Suppressor macrophage (primary cell): ENCODE measurements at places on chromosomes 5 and 9.

DNA sequence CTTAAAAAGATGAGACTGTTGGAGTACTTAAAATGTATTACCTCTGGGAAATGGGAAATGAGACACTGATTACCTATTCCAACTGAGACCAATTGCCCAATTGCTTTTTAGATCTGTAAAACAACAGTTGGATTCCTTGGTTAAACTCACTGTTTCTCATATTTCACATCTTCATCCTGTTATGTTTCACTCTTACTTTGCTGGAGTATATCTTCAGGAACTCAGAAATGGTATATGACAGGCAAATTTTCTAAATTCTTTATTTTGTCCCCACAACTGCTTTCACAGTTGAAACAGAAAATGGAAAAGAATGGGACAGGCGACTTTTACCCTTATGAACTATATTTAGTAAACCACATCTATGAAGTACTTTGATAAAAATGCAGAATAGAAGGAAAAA is 8.7 kb upstream of the CETN3 start:
- no peak for DNase-seq

DNA sequence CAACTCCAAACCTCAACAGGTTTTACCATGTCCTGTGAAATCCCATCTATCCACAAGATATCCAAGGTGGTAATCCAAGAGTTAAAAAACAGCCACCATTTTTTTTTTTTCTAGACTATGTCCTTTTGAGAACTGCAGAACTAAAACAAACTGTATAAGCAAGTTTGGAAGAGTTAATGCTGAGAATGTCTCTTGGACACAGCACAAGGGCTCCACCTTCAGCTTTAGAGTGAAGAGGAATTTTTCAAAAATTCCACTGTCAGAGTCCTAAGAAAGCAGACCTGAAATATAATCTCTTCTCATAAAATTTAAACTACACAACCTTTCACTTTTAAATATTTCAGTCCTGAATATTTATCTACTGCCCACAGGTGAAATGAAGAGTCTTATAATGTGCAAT is 167.8 kb upstream of the CCNG1 start:
- DNase-seq = no peak

DNA sequence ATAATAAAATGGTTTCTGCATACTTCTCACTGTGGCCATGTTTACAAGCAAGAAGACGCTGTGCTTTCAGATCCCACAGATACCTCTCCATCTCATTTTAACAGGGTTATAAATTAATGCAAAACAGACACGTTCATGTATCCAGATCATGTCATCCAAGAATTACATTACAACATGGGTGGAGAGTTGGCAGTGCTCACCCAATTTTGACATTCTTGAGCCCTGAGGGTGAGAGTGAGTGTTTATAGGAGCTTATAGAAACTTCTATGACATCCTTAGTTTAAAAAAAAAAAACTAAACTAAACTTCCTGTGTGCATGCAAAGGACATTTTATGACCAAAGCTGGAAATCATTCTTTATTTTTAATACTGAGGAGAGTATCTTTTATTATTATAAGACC is 9.1 kb downstream of the PRKACG start:
- no peak for DNase-seq

- DNase-seq = no peak
Measured at GRCh38 chr9:87857141-87857947, 25.3 kb upstream of the SPATA31E1 start.

GRCh38 chr9:97324954-97325353 is 17.5 kb downstream of the CCDC180 start:
- no peak for DNase-seq

DNA sequence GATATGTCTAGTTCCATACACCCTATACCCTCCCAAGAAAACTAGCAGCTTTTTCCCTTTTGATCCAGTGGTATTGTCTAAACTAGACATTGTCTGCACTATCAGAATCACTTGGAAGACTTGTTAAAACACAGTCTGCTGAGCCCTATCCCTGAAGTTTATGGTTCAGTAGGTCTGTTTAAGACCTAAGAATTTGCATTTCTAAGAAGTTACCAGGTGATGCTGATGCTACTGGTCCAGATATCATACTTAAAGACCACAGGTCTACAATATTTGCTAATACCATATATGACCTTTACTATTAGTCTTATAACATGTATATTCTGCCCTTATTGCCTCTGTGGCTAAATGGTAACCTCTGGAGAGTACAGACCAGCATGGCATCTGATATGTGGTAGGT is 23.3 kb downstream of the SKIC3 start:
- DNase-seq = no peak
